ENCODE measurements at places on chromosomes 4 and X.

- H3K4me1 ChIP-seq: no peaks in the 10 kb centered on the region
- no peaks in the 10 kb centered on the region for H3K36me3 ChIP-seq
- no peak overlapping the region for H3K27ac ChIP-seq
- no peak overlapping the region for H3K4me3 ChIP-seq
These were observed 231.7 kb downstream of the C4orf33 start for GRCh38 chr4:129327637-129328036.

DNA sequence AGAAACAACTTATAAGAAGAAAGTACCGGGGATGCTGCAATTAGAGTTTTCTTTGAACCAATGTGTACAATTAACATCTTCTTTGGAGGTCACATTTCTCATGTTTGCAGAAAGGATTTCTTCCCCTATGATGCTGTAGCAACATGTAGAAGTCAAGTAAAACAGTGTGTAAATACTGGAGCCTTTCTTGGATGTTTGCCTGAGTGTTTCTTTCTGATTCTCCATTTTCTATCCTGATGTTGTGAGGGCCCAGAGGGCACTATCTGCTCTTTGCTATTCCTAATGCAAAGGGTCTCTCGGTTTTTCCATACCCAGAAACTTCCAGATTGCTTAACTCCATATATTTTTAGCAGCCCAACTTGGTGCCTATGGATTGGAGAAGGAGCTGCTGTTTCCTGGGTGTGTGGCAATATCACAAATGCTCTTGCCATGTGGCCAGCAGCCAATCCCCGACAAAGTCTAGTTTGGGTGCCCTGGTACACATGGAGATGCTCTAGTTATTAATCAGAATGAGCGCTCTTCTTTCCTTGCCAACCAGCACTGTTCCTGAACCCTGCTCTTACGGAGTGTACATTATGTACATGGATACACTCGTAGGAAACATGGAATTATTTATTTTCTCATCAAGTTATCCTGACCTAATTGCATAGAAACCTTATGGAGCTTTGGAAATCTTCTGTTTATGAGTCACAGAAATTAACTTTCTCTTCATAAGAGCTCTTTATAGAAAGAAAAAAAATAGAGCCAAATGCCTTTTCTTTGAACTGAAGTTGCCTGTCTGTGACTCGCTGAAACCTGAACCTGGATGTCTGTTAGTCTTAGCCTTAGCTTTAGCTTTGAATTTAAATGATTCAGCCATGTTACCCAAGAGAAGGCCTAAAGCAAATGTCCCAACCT lies 67.0 kb upstream of the GPC4 start:
- H3K27ac ChIP-seq: peak overlapping the region; percentile 44
- no peaks in the 10 kb centered on the region for H3K27me3 ChIP-seq
- H3K36me3 ChIP-seq: no peaks in the 10 kb centered on the region
- no peaks in the 10 kb centered on the region for H3K4me1 ChIP-seq
- no peak overlapping the region for H3K4me3 ChIP-seq

DNA sequence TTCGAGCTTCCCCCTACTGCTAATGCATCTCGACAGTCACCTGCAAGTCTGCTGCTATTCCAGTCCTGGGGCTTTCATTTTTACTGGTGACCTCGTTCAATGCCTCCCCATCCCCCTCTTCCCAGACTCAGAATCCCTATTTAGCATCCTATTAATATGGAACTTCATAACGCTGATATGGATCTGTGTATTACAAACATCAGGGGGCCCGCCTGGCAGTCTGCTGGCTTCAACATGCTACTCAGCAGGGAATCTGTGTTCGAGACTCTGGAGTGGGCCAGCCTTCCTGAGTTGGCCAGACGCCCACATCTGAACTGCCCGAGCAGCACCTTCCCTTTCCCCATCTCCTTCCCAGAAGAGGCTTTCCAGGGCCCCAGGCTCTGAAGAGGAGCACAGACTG lies 173.9 kb upstream of the PPARGC1A start:
- H3K27ac ChIP-seq: no peak overlapping the region
- no peaks in the 10 kb centered on the region for H3K4me1 ChIP-seq
- no peaks in the 10 kb centered on the region for H3K27me3 ChIP-seq
- no peak for DNase-seq
- no peaks in the 10 kb centered on the region for H3K36me3 ChIP-seq

GRCh38 chr4:37365888-37366287 lies 121.3 kb downstream of the NWD2 start:
- H3K4me3 ChIP-seq: no peak overlapping the region
- H3K27ac ChIP-seq: no peak overlapping the region
- H3K27me3 ChIP-seq: no peaks in the 10 kb centered on the region
- no peaks in the 10 kb centered on the region for H3K36me3 ChIP-seq

DNA sequence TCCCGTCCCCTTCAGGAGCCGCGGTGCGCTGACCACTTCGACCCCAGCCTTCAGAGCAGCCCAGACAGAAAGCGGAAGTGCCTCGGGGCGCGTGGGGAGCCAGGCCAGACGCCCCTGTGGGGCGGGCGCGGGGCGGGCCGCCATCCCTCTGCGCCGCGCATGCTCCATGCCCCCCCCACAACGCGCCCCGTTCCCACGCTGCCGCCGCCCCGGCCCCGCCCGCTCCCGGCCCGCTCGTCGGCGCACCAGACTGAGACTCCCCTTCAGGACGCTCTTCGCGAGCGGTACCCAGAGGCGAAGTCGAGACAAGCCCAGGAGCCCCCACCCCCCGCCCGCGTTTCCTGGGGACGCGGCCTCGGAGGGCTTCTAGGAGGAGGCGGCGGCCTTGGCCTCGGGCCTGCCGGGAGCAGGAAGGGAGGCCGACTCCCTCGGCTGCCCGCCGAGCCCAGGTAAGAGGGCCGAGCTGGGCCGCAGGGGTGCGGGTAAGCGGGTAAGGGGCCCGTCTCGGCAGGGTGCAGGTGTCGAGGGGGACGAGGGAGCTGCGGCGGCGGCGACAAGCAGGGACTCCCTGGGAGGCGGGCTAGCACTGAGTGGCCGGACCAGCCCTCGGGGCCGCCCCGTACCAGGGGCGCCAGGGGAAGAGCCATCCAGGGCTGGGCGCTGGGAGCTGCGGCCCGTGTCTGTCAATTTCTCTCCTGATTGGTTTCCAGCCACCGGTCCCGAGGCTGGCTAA lies at the start of gene ZFP92:
Gene ZFP92 (plus strand): TSS at position 218 of the 733 bp plus-strand sequence. CDS start 6,851 bp downstream, outside the sequence.
- peaks cover 9% of the 10 kb centered on the region for H3K4me1 ChIP-seq
- H3K4me3 ChIP-seq: peak within 1 kb of the TSS; percentile 57
- no peaks in the 10 kb centered on the region for H3K36me3 ChIP-seq
- no peaks in the 10 kb centered on the region for H3K27me3 ChIP-seq
- no peak within 1 kb of the TSS for H3K27ac ChIP-seq

- no peak overlapping the region for H3K4me3 ChIP-seq
- H3K4me1 ChIP-seq: no peaks in the 10 kb centered on the region
- H3K27ac ChIP-seq: peak overlapping the region; percentile 59
- no peaks in the 10 kb centered on the region for H3K36me3 ChIP-seq
- peak; percentile 23 for DNase-seq
- no peaks in the 10 kb centered on the region for H3K27me3 ChIP-seq
These were observed 227.6 kb upstream of the HDX start for GRCh38 chrX:84729809-84730208.

- H3K36me3 ChIP-seq: no peaks in the 10 kb centered on the region
- no peak overlapping the region for H3K27ac ChIP-seq
These were observed 30.1 kb downstream of the NEUROG2 start for GRCh38 chr4:112485930-112486329.

DNA sequence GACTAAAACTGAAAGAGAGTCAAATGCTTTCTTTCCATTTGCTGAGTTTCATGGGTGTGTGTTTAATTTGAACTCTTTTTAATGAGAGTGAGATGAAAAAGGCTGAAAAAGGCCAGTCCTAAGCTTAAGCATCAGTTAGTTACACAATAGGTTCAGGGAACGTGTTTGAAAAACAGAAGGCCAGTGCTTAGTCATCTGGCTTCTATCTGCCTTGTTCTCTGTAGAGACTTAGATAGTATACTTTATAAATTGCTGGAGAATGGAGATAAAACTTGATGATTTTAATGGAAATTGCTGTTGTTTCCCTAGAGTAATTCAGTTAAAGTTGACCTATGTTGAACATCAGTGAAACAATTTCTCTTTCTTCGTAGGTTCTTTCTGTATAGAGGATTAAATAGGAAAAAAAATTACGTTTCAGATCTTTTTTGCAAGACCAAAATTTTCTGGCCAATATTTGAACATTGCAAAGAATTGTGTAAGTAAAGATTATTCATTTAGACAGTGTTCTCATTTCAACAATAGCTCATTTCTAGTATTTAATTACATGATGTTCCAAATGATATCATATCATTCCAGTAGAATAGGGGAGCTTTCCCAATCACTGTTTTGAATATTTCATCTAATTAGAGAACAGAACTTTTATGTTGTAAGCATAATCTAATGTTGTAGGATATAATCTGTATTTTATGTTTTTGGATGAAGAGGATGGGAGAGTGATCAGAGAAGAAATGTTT lies 1088.8 kb downstream of the ADGRL3 start:
- H3K4me3 ChIP-seq: no peak overlapping the region
- no peaks in the 10 kb centered on the region for H3K27me3 ChIP-seq
- no peak for DNase-seq
- no peak overlapping the region for H3K27ac ChIP-seq
- no peaks in the 10 kb centered on the region for H3K36me3 ChIP-seq

DNA sequence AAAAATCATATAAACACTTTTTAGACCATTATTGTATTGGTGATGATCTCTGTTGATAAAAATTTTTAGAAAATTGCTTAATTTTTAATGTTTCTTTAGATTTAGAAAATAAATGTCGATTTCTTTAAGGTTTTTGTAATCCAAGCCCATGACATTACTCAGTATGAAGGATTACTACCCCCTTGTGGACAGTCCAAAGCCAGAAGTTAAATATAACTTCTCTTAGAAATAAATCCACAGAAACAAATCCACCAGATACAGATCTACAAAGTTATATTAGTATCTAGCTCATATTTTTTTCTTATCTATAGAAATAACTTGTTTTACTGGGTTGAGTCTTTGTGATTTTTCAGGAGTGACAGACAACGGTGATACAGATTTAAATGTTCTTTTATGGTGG lies 18.9 kb downstream of the TIFA start:
- no peak overlapping the region for H3K27ac ChIP-seq
- DNase-seq: no peak
- H3K4me1 ChIP-seq: peaks cover 18% of the 10 kb centered on the region
- H3K36me3 ChIP-seq: peaks cover 3% of the 10 kb centered on the region

- no peaks in the 10 kb centered on the region for H3K36me3 ChIP-seq
- no peaks in the 10 kb centered on the region for H3K27me3 ChIP-seq
- H3K4me1 ChIP-seq: no peaks in the 10 kb centered on the region
- no peak overlapping the region for H3K27ac ChIP-seq
These were observed 15.5 kb upstream of the HSD17B11 start for GRCh38 chr4:87406462-87406861.

- H3K27me3 ChIP-seq: no peaks in the 10 kb centered on the region
- no peak for DNase-seq
- H3K4me3 ChIP-seq: no peak overlapping the region
- H3K36me3 ChIP-seq: no peaks in the 10 kb centered on the region
- peaks cover 13% of the 10 kb centered on the region for H3K4me1 ChIP-seq
These were observed 78.2 kb downstream of the IL21 start for GRCh38 chr4:122542411-122543236.

GRCh38 chr4:98838531-98838930 lies 90.4 kb downstream of the EIF4E start:
- no peaks in the 10 kb centered on the region for H3K4me1 ChIP-seq
- no peaks in the 10 kb centered on the region for H3K27me3 ChIP-seq
- no peak overlapping the region for H3K27ac ChIP-seq
- DNase-seq: no peak

DNA sequence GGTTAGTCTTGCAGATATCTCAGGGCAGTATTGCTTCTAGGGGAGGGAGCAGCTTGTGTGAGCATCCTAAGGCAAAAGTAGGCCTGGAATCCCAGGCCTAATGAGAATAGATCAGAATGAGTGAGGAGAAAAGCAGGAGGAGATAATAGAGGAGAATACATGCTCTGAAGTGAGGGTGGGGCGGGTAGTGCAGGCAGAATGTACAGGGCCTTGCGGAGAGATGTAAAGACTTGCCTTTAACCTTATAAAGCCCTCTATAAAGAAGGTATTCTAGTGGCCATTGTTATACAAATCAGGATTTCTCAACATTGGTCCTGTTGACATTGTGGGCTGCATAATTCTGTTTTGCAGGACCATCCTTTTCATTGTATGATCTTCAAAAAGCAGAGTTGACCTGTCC lies 855.3 kb downstream of the PCDH7 start:
- H3K27me3 ChIP-seq: no peaks in the 10 kb centered on the region
- no peaks in the 10 kb centered on the region for H3K36me3 ChIP-seq
- no peaks in the 10 kb centered on the region for H3K4me1 ChIP-seq
- H3K4me3 ChIP-seq: no peak overlapping the region
- no peak for DNase-seq
- no peak overlapping the region for H3K27ac ChIP-seq

DNA sequence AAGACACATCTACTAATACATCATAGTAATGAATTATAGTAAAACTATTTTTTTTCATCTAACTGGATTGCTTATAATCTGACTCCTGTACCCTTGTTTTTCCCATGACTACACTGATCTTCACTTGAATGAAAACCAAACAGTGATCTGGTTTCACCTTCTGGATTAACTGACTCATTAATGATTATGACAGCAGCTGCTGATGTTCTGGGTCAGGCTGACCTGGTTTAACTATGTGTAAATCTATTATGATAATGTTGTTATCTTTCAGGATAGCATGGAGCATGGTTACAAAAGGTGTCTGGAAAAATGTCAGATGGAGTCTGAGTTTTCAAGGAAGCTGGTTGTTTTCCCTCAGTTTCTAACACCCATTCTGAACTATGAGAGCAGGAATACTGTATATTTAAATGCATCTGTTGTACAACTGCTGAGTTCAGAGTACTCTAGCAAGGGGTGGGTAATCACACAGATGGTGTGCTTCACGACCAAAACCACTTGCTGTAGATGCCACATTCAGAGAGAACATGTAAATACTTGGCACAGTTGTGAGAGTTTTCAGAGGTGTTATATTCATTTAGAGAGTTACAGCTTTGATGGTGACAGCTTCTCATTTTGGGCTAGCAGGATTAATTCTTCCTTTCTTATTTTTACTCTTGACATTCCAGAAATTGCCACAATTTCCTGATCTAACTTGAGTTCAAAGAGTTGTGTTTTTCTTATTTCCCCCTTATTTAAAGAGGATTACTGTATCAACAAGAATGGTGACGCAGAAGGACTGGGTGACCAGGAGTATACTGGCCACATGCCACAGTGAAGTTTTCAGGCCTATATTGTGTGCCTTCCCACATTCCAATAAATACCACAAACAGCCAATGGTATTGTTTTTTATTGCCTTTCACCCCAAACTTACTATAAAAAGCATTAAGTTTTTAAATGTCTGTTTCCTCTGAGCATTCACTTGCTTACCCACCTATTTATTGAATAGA lies 249.7 kb upstream of the TET2 start:
- H3K36me3 ChIP-seq: no peaks in the 10 kb centered on the region
- no peaks in the 10 kb centered on the region for H3K27me3 ChIP-seq
- no peak overlapping the region for H3K4me3 ChIP-seq
- DNase-seq: no peak

DNA sequence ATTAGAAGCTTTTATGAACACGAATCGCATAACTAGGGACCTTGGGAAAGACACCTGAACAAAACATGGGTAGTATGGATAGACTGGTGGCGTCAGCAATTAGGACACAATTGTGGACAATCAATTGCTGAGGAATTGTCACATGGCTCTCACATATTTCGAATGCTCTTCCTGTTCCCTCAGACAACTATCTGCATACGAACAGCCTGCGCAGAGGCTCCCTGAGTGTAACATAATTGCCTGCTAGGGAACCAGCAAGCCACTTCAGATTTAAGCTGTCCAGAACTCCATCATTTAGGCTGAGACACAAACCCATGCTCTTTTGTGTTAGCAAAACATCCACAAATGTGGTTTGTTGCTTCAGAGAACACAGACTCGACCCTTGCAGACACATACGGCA lies 160.8 kb downstream of the MGST2 start:
- H3K4me1 ChIP-seq: no peaks in the 10 kb centered on the region
- no peak for DNase-seq
- H3K36me3 ChIP-seq: no peaks in the 10 kb centered on the region
- no peak overlapping the region for H3K4me3 ChIP-seq
